ENCODE measurements at places on chromosomes 2 and 18.

DNA sequence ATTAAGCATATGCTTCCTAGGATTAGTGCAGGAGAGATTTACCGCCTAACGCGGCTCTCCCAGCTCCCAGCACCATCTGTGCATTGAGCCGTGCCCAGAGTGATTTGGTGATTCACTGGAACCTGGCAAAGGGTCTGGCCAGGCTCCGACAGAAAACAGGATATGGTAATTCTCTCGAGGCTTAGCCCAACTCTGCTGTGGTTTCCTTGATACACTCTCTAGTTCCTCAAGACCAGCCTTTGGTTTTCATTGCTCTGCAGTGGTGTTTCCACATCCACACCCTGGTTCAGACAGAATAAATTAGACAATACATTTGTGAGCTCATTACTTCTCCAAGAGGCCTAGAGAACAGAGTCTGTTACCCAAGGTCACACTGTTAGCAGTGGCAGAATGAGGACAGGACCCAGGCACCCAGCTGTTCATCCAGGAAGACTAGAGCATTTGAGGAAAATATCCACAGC is 23.0 kb upstream of the SMAD2 start:
- DNase-seq: peak; percentile 57

DNA sequence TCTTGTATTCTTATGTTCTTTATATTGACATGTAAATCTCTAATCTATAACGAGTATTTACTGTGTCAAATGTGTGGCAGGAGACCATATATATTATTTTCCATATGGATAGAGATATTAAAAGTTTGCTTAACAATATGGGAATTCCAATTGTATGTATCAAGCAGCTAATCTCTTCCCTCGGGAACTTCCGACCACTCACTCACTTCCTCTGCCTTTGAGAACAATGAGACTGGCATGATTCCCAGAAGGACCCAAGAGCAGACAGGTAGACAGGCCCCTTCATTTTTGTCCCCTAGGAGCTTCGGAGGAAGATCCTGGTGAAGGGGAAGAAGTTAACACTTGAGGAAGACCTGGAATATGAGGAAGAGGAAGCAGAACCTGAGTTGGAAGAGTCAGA is 24.1 kb downstream of the PLCD4 start:
- peak; percentile 63 for DNase-seq

GRCh38 chr2:30914456-30914855 is 107.2 kb upstream of the CAPN13 start:
- no peak for DNase-seq

GRCh38 chr2:112173646-112174319 is 35.6 kb downstream of the FBLN7 start:
- DNase-seq: no peak

GRCh38 chr18:66993492-66993891 is 389.6 kb upstream of the CDH19 start:
- DNase-seq: no peak

- DNase-seq: no peak
Observed at GRCh38 chr2:220949466-220949865, 622.6 kb downstream of the EPHA4 start.

DNA sequence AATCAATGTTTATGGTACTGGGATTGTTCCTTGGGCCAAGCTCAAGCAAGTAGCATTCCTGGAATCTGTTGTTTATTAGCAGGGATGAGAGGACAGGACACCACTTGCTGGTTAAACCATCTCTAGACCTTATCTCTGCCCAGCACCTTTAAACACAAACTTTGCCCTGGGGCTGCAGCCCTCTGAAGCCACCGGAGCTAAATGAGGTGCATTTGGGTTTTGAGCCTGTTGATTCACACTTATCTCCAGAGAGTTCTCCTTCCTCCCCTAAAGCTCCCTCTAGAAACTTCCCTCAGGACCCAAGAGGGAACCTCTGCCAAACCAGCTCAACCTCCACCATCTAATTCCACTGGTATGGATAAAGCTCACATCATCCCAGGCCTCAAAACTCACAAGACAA is 94.8 kb upstream of the EPAS1 start:
- DNase-seq: no peak

DNA sequence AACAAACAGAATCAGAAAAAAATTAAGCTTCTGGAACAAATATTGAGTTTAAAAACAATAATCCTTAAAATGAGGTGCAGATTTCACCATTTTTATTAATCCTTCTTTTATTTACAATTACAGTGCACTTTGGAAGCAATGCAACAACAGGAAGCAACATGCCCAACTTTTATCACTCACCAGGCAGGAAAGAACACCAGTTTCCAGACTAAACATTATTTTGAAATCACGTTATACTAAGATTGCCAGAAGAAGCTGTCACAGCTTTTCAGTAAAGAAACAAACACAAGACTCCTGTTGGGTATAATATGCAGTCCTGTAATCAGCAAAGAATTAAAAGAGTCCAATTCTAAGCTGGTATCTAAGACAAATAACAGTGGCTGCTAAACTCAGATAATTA is 137.9 kb upstream of the ZC3H15 start:
- DNase-seq: no peak

DNA sequence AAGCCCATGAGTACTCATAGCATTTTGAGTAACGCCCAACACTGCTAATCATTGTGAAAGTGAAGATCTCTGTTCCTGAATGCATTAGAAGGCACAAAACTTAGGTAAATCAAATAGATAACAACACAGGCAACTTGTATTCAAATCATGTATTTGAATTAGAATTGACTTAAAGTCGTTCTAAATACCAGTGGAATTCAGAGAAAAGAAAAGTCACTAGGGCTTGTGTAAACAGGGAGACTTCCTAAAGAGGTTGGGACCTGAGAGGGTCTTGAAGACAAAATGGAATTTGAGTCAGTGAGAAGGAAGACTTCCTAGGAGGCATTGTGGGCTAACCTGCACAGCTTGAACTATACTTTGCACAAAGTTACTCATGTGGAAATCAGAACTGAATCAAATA is 127.2 kb downstream of the CTNNA2 start:
- no peak for DNase-seq

DNA sequence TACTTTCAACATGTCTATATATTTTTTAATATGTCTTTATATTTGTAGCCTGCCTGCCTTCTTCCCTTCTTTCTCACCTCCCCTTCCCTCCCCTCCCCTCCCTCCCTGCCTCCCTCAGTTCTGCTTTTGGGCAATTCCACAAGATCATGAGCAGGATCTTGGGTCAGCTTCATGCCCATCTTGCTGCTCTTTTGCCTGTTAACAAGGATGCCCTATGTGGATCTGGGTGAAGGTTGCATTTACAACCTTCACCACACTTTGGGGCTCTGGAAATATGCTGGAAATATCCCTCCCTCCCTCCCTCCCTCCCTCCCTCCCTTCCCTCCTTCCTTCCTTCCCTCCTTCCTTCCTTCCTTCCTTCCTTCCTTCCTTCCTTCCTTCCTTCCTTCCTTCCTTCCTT is 334.1 kb upstream of the FAM98A start:
- DNase-seq: no peak
